ENCODE measurements at places on chromosomes 16 and 17.

- DNase-seq = no peak
Observed at GRCh38 chr16:583470-583814, 6.4 kb upstream of the RAB40C start.

- no peak for DNase-seq
Observed at GRCh38 chr17:2198927-2199326, 104.7 kb downstream of the SMG6 start.

DNA sequence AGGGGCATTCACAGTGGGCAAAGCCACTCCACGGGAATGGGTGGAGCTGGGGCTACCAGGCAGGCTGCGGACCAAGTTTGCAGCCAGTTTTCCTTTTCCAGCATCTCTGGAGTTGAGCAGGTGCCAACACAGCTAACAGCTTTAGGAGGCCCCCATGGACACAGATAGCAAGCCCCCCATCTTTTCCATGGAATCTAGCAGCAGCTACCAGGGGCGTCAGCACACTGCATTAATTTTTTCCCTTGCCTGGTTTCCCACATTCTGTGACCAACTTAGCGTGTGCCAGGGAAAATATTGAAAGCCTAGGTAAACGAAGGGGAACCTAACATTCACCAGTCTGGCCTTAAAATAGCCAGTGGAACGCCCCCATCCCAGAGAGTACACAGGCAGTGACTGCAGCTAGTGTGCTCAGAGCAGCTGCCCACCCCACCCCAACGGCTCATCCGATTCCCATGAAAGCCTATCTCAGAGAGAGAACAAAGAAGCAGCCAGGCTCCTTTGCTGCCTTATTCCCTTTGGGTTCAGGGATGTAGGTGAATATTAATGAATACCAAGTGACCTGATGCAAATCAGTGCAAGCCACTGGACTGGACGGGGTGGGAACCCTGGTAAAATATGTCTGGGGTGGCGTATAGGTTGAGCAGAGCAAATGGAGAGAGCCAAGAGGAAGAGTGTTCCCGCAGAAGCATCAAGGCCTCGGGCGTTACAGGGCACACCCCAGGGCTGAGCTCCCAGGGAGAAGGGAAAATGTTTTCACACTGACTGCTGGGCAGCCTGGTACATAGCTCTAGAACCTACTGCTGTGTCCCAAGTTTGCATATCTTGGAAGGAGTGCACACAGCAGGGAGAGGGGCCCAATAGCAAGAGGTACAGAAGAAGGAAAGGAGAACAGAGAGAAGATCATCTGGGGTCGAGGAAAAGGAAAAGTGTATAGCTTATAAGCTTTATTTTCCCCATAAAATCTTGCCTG lies 73.9 kb upstream of the SOX9 start:
- DNase-seq = no peak

DNA sequence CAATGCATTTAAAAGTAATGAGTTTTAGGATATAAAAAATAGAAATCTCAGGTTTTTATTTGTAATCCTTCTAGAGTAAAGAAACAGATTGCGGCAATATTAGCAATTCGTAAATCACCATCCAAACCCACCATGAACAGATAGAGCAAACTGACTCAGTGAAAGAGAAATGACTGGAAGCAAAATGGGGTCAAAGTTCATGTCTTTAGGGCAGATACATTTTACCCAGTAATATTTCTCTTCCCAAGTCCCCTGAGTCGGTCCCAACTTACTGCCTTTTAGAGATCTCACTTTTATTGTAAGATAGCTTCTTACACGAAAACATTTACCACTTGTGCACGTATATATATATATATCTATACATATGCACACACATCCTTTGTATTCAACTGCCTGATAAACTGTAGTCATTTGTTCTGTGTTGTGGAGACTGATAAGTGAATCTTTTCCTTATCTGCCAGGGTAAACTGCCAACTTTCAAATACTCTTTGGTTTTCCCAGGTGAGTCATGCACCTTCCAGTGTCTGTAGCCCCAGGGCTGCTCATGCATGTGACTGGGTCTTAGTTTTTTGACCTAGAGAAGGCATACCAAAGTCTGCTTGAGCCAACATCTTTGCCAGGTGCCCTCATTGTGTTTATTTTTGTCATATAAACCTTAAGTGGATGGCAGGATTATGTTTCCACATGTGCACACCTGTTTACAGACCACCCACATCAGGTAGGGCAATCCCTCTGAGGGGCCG lies 7.8 kb upstream of the IRF8 start:
- DNase-seq = no peak

DNA sequence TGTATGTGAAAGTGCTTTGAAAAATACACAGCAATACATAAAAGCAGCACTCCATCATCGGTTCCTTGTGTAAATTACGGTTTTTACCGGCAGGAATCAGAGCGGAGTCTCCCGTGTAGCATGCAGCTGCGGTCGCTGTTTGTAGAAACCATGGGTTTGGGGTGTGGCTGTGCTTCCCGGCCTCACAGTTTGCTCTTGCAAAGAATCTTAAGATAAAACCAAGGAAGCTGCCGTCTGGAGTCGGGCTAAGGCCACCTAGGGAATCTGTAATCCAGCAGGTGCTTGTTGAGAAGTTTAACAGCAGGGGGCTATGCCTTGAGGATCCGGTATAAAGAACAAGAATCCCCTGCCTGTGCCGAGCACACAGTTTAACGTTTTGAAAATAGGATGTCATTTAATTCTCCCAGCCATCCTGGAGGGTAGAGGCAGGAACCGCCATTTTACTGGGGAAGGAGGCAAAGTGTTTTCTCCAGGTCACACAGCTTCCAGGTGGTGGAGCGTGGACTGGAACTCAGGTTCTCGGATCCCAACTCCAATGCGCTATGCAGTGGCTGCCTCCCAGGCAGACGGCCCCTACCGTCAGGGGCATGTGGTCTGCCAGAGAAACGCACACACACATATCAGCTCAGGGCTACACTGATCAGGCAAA lies 6.0 kb upstream of the TLCD3A start:
- no peak for DNase-seq

- no peak for DNase-seq
Observed at GRCh38 chr16:62038646-62039045, 2.4 kb upstream of the CDH8 start.

DNA sequence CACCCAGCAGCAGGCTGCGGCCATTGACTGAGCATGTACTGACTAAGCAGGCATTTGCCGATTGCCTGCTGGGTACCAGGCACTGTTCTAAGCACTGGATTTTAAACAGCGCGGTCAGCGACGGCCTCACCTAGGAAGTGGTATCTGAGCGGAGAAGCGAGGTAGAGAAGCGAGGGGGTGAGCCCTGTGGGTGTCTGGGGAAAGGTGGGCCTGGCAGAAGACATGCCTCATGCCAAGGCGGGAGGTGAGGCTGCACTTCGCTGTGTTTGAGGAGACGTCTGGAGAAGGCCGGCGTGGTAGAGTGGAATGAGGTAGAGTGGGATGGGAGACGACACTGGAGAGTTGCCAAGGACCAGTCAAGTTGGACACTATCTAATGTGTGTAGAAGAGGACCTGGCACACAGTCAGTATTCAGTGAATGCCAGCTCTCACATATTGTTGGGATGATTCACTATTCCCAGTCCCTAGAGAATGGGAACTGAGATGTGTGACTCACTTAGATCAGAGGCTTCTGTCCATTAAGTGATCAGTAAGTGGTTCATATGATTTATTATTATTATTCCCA lies 14.4 kb downstream of the SYCE1L start:
- DNase-seq = no peak

DNA sequence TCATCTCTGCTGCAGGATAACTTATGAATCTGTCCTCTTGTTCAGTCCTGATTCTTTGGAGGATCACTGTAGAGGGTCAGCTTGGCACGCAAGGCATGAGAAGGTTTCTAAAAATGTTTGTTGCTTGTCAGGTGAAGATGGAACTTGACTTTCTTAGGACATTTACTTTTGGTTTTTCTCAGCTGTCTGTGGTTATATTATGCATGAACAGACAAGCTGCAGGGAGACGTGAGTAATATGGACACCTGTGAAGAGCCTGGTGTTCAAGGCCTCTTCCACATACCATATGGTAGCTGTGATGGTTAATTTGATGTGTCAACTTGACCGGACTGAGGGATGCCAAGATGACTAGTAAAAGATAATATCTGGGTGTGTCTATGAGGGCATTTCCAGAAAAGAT lies 270.2 kb upstream of the CPHXL start:
- DNase-seq = no peak

- DNase-seq = no peak
Observed at GRCh38 chr17:33290253-33290652, 2.8 kb downstream of the ASIC2 start.

- no peak for DNase-seq
Observed at GRCh38 chr17:35254107-35254773, 11.4 kb downstream of the SLFN5 start.

DNA sequence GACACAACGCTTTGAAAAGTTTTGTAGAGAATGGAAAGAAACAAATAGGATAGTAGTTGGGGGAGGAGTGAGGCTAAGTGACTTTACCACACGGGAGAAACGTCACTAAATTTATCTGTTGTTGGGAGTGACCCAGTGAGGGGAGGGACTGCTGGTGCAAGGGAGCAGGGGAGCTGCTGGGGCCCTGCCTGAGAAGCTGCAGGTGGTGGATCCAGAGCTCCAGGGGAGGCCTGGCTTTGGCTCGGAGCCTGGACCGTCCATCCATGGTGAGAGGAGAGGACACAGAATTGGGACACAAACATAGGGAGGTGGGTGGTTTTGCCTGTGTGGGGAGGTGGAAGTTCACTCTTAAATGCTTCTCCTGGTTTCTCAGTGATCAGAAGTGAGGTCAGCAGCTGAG lies 107.6 kb downstream of the GOSR1 start:
- no peak for DNase-seq

- DNase-seq = no peak
Observed at GRCh38 chr16:89722392-89723278, 1.3 kb downstream of the ZNF276 start.

All from GM12892 (cell line).